ENCODE measurements at places on chromosomes 5 and 9.

DNA sequence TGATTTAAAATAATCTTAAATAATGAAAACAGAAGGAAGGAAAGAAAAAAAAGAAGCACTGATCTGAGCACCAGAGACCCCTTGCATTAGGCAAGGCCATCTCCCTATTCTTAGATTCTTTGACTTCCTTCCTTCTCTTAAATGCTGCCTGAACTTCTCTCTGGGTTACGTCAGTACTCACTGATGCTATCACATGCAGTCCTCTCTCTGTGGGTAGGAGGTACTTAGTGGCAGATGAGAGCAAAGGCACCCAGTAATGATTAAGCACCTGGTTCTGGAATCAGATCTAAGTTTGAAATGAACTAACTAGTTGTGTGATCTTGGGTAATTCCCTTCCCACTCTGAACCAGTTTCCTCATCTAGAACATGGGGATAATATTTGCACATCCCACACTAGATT is 110.3 kb upstream of the TBC1D2 start:
- H3K27ac ChIP-seq: no peak overlapping the region
- H3K4me1 ChIP-seq: peaks cover 2% of the 10 kb centered on the region
- no peak overlapping the region for H3K4me3 ChIP-seq
- H3K36me3 ChIP-seq: no peaks in the 10 kb centered on the region
- DNase-seq: no peak

DNA sequence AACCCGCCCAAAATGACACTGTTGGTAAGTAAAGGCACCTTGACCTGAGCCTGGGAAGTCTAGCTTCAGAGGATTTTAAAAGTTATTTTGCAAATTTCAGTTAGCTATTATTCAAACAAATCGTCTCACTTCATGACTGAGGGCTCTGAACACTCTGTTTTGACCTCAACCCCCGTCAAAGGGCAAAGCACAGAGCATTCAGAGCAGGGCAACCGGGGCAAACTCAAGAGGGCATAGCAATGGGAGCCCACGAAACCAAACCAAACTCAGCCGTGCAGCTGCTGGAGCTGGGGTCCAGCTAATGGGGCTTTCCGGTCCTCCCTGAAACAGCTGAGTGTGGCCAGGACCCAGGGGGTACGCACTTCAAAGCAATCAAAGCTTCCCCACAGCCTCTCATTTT is 1.6 kb downstream of the C9 start:
- H3K27me3 ChIP-seq: no peaks in the 10 kb centered on the region
- DNase-seq: no peak
- no peak overlapping the region for H3K27ac ChIP-seq
- no peaks in the 10 kb centered on the region for H3K4me1 ChIP-seq
- H3K36me3 ChIP-seq: no peaks in the 10 kb centered on the region
- H3K4me3 ChIP-seq: no peak overlapping the region

- no peaks in the 10 kb centered on the region for H3K27me3 ChIP-seq
- H3K4me3 ChIP-seq: no peak overlapping the region
- H3K36me3 ChIP-seq: no peaks in the 10 kb centered on the region
- peaks cover 2% of the 10 kb centered on the region for H3K4me1 ChIP-seq
- peak; percentile 56 for DNase-seq
These were observed 17.6 kb upstream of the CDKN2B start for GRCh38 chr9:22026696-22027095.

DNA sequence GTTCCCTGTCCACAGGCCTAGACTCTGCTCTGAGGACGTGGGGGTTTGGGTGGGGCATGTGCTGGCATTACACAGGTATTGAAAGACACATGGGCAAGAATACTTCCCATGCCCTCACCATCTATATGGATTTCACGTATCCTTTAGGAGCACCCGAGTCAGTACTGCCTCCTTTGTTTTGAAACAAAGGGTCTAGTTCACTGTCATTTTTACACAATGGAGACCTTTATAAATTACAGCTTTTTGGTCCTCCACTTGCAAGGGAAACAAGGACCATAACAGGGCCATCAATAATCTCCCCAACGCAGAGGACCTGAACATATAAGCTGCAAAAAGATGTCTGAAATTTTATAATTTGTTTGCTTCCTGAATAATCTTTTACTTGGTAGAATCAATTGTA is 24.9 kb upstream of the CRHBP start:
- H3K4me1 ChIP-seq: no peaks in the 10 kb centered on the region
- peaks cover 51% of the 10 kb centered on the region for H3K27me3 ChIP-seq
- H3K4me3 ChIP-seq: no peak overlapping the region
- no peaks in the 10 kb centered on the region for H3K36me3 ChIP-seq
- no peak for DNase-seq

DNA sequence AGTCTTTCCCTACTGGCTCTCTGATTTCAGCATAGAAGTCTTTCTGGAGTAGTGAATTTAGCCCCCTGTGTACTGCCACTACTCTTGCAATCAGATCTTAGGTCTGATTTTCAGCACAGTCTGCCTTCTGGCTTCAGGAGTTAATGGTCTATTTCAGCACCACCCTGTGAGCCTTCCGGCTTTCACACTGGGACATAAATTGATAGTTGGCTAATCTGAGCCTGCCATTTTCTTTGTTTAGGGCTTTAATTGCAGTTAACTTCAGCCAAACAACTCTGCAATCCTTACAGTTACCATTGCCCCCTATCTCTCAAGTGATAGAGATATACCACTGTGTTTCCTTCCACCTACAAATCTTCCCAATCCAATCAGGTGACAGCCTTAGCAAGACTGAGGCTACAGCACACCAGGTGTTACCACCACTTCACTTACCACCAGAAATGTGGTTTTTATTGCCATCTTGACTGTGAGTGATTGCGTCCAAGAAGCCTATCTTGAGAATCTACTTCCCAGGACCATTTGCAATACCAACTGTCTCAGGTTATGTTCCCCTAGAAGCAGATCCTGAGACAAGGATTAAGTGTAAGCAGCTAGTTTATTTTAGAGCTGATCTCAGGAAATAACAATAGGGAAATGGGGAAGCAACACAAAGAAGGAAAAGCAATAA is 51.9 kb upstream of the NEK6 start:
- H3K4me1 ChIP-seq: no peaks in the 10 kb centered on the region
- H3K36me3 ChIP-seq: no peaks in the 10 kb centered on the region
- H3K27ac ChIP-seq: no peak overlapping the region
